ENCODE measurements at places on chromosomes 1 and 21. TPM values are rescaled to one million over a fixed set of nuclear protein-coding genes. Genes with fewer than 3 reads are reported as not detected.

The NMNAT1 gene
- 10.1 TPM for total RNA-seq

The LMX1A gene
- not detected for total RNA-seq

The TFF2 gene
- total RNA-seq, result not detected

The TAS1R1 gene
- not detected for total RNA-seq

The MOV10 gene
- 39.7 TPM for total RNA-seq

The SPRR1B gene
- total RNA-seq, result not detected

The ESRRG gene
- not detected for total RNA-seq

The CYP4X1 gene
- not detected for total RNA-seq

The RIPK4 gene
- total RNA-seq, result 0.76 TPM

DNA sequence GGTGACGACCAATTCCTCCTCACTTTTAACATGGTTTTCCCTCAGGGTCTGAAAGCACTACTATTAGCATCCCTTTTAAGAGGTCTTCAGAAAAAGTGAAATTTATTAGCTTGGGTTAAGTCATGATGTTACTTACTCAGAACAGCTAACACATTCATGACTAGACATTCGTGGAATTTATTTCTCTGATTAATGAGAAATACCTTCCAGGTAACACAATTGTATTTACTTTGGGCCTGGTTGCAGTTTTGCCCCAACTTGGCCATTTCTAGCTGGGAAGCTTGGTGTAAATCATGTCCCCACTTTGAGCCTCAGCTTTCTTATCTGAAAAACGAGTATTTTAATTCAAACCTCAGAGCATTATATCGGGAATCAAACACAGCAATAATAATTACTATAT, 119.2 kb upstream of the SPATA6 start:
- no peak for DNase-seq

DNA sequence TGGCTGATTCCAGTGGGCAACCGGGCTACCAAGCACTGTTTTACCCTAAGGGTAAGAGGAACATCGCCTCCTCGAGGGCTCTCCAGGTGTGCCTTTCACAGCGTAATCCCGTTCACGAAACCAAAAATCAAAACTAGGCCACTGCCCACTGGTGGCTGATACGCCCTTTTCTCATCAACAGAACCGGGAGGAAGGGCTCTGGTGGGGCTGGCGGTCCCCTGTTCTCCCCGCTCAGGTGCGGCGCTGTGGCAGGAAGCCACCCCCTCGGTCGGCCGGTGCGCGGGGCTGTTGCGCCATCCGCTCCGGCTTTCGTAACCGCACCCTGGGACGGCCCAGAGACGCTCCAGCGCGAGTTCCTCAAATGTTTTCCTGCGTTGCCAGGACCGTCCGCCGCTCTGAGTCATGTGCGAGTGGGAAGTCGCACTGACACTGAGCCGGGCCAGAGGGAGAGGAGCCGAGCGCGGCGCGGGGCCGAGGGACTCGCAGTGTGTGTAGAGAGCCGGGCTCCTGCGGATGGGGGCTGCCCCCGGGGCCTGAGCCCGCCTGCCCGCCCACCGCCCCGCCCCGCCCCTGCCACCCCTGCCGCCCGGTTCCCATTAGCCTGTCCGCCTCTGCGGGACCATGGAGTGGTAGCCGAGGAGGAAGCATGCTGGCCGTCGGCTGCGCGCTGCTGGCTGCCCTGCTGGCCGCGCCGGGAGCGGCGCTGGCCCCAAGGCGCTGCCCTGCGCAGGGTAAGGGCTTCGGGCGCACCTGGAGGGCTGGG, at the start of gene IL6R:
Gene IL6R, plus strand, starts transcription at position 360 of the 763 bp plus-strand sequence. Its CDS starts 287 bp downstream, at position 647.
- peak; percentile 97 for DNase-seq

DNA sequence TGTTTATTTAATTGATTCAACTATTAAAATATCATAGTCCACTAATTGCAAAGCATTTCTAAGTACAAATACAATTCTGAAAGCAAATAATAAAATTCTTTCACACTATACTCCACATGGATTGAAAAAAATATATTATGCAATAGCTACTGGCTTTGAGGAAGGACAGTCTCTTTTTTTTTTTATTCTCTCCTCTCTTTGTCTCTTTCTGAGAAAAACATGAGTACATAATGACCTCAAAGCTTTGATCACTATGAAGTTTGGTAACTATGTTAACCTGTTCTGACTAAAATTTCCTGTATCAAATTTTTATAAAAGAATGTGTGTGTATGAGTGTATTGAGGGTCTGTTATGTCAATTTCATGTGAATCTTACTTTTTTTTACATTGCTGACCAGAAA, 96.2 kb downstream of the RGS2 start:
- DNase-seq, result no peak

DNA sequence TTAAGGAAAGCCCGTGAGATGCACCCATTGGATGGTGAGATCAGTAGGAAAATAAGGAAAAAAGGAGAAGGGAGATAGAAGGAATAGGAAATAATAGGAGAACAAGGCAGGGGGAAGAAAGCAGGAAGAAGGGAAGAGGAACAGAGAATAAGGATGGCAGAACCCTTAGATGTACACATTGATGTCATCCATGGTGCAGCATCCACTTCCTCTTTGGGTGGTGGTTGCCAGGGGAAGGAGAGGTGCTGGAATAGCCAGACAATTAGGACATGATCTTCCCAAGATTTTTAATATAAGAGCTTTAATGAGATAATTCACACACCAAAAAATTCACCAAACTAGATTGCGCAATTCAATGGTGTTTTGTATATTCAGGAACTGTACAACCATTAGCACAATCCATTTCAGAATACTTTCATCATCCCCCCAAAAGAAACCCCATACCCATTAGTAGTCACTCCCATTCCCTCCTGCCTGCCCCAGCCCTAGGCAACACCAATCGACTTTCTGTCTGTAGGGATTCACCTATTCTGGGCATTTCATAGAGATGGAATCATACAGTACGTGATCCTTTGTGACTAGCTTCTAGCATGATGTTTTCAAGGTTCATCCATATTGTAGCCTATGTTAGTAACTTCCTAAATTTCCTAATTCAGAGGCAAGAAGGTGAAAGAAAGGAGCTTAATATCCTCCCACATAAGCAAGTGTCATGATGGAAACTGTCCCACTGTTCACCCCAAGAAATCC, 121.4 kb downstream of the PLXNA2 start:
- no peak for DNase-seq

DNA sequence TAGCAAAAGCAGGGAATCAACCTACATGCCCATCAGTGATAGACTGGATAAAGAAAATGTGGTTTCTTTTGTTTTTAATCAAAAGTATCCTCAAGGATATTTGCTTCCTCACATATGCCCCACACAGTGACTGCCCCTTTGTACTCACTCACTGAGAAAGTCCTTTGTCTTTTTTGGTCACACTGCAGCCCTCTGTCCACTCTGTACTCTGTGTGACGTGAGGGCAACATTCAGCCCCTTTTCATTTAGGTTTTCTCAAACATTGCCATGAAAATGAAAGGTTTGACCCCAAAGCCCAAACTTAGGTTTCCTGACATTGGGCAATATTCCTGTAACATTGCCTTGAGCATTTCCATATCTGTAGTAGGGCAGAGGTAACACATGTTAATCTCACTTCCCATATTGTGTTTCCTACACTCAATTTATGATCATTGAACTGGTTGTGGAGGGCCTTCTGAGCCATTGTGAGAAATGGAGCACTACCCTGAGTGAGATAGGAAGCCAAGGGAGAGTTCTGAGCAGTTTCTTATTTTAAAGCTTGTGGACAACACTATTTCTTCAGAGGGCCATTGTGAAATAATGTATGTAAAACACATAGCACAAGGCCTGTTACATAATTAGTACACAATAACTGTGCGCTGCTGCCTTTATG, 501.9 kb upstream of the C1orf87 start:
- no peak for DNase-seq

- no peak for DNase-seq
Measured at GRCh38 chr21:20902998-20903397, 95.2 kb upstream of the NCAM2 start.

- no peak for DNase-seq
Measured at GRCh38 chr1:53071167-53071865, 9.3 kb downstream of the PODN start.

DNA sequence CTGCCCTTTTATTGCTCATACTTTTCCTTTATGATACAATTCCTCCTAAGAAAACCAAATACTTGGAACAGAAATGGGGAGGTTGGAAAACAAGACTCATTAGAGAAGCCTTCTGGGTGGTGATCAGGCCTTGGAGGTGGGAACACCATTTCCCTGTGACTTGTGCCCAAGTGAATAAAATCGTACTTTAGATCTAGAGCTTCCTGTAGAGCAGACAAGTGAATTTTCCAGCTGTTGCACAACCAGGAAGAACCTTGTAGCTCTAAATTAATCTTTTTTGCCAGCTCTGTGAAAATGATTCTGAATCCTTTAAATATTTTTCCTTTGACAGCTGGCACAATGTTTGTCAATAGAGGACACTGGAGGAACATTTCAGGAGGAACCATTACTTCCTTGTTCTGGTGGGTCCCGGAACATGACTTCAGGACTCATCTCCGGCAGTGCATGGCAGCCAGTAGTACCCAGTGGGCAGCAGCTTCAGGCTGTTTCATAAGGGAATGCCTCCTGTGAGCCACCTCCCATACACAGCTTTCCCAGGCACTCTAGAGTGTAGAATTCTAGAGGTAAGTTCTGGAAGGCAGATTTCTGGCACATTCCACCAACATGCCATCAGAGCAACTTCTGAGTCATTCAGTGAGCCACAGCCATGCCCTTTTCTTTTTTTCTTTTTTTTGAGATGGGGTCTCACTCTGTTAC, 5.5 kb upstream of the SNAPIN start:
- peak; percentile 41 for DNase-seq

- peak; percentile 57 for DNase-seq
Measured at GRCh38 chr1:113140588-113141446, 67.8 kb downstream of the LRIG2 start.

DNA sequence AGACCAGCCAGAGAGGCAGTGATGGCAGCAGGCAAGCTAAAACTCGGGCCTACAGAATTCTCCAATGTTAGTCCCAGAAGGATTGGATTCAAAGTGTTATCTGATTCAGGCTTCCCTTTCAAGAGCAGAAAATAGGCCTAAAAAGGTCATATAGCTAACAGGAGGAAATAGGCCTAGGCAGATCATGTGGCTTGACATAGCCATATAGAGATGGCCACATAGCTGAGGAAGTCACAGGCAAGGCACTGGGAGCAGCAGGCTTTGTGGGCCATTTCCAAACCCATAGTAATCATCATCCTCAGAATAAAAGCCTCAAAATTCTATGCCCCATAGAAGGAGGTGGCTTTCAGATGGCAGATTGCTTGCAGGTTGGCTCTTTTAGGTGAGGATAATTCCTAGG, 29.0 kb upstream of the LMO4 start:
- no peak for DNase-seq

- no peak for DNase-seq
Measured at GRCh38 chr1:183139281-183139942, 46.7 kb upstream of the LAMC2 start.

DNA sequence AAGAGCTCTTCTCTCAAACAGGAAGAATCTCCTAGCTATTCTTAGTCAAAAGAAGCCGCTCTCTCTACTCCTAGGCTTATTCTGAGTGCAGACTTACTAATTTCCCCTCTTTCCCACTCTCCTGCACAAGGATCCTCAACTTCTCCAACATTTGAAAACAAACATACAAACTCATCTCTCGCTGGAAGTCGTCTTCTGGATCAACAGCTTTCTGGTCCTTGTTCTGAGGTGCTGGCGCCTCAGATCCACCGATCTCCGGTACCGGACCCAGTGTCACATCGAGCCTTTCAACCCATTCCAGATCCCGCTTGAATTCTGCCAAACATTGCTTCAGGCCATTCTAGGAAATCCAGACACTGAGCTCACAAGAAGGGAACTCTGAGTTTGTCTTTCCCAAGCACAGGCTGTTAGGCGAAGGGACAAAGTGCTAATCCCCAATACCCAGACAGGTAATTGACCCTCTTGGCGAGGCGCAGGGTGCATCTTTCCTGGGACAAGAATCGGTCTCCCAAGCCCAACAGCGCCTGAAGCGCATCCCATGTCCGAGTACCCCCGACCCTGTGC, 696 bp downstream of the EBNA1BP2 start:
- DNase-seq, result peak; percentile 4

DNA sequence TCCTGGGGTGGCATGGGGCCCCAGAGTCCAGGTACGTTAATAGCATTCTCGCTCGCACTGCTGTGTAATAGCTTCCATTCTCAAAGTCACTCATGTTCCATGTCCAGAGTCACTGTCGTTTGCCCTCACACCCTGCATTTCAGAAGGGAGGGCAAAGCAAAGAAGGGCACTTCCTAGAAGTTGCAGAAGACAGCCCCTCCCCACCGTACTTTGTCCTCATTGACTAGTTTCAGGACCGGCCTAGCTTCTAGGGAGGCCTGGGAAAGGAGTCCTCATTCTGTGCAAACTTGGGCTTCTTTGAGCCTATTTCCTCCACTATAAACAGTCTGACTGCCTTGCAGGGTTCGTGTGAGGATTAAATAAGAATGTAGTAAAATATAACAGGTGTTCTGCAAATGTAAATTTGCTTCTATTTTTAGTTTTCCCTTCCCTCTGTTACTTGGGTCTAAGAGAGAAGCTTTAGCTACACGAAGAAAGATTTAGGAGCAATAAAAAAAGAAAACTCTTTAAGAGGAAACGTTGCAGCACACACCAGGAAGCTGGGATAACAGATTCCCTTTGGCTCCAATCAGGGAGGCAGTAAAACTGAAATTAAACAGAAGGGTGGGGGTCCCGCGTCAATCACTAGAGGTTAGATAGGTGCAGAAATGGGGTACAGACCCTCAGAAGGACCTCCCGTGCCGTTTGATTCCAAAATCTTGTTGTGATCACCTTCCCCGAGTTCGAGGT, 40.1 kb downstream of the ACTL8 start:
- no peak for DNase-seq
